ENCODE measurements at places on chromosomes 6 and 20.

GRCh38 chr20:1277529-1278322, 11.6 kb downstream of the SNPH start:
- DNase-seq: no peak

DNA sequence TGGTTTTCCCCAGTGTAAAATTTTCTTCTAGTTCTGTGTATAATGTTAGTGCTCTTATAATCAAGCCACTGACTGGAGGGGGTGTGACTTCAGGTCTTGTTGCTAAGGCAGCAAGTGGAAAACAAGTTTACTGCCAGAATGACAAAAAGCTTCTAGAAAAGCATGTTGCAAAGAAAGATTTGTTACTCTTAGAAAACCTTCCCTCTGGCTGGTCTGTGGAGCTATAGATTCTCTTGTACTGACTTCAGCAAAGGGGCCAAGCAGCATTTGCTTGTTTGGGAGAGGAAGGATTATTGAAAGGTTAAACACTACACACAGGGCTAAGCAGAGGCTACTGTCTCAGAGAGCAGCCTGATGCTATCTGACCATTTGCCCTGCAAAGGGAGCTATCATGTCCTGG, 288.8 kb downstream of the BTBD9 start:
- DNase-seq: no peak

DNA sequence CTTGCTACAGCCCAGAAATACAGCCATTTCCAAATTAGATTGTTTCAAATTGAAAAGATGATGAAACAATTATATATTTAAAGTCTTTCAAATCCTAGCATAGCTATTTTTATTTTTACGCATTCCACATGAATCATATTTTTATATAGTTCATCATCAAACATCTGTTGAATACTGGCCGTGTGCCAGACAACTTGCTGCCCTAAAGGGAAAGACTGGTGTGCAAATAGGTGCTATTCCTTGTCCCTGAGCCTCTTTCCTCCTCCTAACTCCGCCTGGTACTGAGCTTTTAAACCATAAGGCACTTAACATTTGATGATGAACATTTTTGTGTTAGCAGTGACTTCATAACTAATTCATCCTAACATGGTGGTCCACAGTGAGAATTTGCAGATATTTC, 18.7 kb upstream of the PLCG1 start:
- DNase-seq: no peak

- no peak for DNase-seq
Observed at GRCh38 chr6:90444160-90444714, 142.6 kb downstream of the MAP3K7 start.
